NCI-H2107 (cell line): ENCODE measurements at places on chromosomes 2 and 18.

DNA sequence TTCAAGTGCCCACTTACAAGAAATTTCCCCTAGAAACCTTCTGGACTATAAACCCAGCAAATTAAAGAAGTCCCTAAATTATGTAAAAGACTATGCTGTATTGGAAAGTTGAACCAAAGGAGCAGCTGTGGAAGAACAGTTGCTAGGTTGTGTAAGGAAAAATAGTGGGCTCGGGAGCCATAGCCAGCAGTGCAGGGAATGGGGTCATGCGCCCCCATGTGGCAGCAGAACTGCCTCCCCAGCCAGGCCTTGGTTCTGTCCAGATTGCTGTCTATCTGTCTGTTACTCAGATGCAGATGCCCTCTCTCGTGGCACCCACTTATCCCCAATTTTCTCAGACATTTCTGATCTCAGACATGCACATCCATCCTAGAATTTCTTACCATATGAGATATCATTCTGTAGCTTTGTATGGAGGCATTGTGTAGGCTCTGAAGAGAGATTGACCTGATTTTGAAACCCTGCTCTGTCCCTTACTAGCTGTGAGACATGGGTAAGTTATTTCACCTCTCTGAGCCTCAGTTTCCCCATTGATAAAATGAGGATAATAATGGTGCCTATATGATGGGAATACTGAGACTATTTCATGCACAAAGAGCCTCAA, 258.3 kb downstream of the SS18 start:
- DNase-seq, result no peak

GRCh38 chr2:3264010-3264744, 113.4 kb downstream of the EIPR1 start:
- no peak for DNase-seq

DNA sequence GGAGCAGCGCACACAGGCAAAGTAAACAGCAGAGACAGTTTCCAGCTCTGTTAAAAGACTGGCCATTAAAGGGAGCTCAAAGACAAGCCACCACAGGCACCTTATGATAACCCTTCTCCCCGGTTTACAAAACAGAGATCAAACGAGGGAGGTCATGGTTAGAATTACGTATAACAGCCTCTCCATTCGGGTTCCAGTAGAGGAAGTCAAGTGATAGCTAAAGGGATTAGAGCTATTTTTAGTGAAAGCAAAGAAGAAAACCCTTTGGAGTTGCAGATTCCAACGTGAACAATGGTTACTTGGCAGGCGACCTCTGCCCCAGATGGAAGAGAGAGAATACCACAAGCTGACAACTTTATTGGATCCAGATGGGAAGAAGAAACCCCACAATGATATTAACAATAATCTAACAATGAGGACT, 31.2 kb upstream of the EDAR start:
- no peak for DNase-seq

DNA sequence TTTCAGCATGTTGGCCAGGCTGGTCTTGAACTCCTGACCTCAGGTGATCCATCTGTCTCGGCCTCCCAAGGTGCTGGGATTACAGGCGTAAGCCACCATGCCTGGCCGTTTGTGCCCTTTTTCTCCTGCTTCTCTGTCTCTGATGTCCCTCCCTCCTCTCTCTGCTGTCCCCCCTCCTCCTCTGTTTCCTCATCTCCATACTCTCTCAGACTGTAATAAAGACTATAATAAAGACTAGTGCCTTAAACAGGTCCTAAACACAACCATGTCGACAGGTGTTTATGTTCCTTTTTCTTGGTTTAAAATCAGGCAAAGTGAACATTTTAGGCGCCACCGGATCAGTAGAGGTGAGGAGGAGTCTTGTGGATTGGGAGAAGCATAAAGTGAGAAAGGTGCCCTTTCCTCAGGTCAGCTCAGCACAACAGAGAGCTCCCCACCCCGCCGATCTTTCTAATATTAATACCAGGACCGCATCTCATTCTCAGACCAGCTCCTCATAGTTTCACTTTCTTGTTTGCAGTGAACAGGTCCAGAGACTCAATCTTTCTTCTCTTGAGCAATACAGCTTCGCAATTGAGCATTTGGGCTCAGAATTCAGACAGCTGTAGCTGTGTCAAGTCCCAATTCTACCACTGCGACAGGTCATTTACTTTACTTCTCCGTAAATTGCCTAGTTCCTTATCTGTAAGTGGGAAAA, 23.7 kb downstream of the TIMM21 start:
- no peak for DNase-seq

DNA sequence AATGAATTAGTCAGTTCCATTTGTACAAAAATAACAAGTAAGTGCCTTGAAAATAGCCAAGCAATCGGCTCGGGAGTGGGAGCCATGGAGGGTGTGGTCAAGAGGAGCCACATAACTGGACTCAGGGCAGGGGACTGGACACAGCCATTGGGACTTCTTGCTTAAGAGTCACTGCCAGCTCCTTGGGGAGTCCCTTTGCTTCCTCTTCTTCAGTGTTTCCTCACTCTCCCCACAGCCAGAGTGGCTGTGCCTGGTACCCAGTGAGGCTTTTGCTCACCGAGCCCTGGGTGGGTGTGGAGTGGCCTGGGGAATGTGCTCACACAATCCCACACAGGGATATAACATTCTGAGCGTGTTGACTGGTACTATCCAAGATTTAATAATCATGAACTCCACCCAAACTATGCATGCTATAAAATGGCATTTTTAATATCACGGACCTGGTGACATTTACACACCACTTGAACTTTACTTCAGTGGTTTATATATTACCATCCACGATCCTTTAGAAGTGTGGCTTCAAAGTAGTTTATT, 94.6 kb downstream of the PTGR3 start:
- no peak for DNase-seq

- DNase-seq, result no peak
Measured at GRCh38 chr2:191362841-191363240, 117.6 kb downstream of the MYO1B start.

DNA sequence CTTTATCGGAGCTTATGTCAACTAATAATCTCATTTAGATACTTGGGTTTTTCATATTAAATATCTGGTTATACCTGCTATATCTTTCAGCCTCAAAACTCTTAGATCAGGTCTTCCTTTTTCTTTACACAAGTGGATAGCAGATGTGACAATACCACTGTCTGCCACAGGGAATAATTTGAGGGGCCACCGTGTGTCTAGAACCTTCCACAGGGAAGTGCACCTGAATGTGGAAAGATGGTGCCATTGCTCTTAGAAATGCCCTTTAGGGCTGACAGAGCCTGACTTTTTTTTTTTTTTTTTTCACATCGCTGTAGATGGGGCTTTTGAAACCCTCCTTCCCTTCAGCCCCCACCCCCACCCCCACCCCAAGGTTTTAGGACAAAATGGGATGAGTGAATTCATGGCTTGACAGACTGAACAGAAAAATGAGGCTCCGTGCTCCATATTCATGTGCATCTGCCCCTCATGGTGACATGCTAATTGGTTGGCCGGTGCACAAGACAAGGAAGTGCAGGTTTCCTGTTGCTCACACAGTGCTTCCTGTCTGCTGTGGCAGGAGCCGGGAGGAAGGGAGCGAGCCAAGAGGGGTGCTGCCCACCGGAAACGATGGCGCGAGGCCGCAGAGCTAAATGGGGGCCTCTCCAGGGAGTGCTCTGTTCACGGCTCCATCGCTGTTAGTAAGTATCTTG, 246.0 kb downstream of the LDLRAD4 start:
- DNase-seq, result no peak

- DNase-seq, result no peak
Measured at GRCh38 chr2:199868431-199869226, 17.6 kb upstream of the FTCDNL1 start.

DNA sequence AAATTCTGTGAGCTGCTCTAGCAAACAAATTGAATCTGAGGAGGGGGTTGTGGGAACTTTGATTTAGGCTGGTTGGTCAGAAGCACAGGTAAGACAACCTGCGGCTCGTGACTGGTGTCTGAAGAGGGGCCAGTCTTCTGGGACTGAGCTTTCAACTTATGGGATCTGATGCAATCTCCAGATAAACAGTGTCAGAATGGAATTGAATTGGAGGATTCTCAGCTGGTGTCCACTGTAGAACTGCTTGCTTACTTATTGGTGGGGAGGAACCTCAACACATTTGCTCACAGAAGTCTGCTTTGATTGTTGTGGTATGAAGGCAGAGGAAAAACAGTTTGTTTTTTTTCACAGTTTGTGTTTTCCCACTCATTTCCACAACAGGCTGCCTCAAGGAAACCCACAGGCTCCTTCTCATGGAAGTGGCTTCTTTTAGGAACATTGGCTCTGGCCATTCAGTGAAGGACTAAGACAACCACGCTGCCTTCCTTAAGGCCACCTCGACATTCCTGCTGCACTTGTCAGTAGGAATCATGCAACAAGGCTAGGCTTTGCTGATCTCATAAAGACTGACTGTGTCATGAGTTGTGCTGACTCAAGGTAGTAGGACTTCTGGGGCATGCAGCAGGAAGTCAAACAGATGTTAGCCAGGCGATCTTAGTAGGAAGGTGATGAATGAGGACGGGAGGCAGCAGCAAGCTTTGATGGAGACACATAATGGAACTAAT, 104.7 kb downstream of the TSN start:
- DNase-seq, result no peak

GRCh38 chr2:47782381-47782670, 619 bp upstream of the MSH6 start:
- no peak for DNase-seq

GRCh38 chr2:82089518-82089917, 1785.0 kb upstream of the LRRTM1 start:
- DNase-seq, result no peak

DNA sequence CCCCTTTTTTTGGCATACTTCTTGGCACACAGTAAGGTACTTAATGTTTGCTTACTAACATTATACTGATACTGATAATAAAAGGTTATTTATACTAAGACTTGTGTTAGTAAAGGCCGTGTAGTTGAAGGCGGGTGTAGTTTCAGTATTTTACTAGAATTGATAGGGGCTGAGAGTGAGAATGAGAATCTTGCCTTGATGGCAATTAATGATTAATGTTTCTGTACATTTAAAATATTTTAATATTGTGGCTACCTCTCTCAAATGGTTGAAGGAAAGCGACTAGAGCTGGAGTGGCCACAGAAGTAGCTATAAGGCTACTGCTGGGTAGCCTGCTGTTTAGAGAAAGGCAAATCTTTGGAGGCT, 29.3 kb downstream of the PELI1 start:
- no peak for DNase-seq

GRCh38 chr2:220509096-220509757, 881.8 kb downstream of the SLC4A3 start:
- no peak for DNase-seq

- DNase-seq, result peak; percentile 59
Measured at GRCh38 chr2:2328848-2329247, 2.2 kb downstream of the MYT1L start.

GRCh38 chr2:6865346-6866274, at the start of gene CMPK2:
Gene CMPK2, minus strand, starts transcription at chr2:6865907. Its CDS starts 211 bp downstream, at chr2:6865696.
- DNase-seq, result peak; percentile 22

GRCh38 chr2:104901037-104901881, 47.3 kb downstream of the POU3F3 start:
- DNase-seq, result no peak

DNA sequence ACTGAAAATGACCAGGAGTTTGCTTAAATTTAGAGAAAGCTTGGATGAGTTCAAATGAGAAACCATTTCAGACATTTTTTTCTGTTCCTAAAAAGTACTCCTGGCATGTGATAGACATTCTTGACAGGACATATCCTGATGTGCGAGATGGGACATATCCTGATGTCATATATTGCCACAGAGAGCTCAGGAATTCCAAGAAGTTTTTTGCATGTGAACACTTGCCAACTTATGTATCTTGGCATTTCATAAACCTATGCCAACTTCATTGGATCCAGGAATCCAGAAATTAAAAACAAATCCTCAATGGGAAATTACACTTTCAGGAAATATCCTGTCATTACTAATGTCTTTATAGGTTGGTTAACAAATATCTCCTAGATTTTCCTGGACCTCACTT, 2.9 kb upstream of the SERPINB3 start:
- DNase-seq, result no peak

- DNase-seq, result no peak
Measured at GRCh38 chr2:146414456-146414855, 1430.4 kb upstream of the ACVR2A start.

- DNase-seq, result no peak
Measured at GRCh38 chr2:128457716-128458115, 139.0 kb upstream of the HS6ST1 start.

DNA sequence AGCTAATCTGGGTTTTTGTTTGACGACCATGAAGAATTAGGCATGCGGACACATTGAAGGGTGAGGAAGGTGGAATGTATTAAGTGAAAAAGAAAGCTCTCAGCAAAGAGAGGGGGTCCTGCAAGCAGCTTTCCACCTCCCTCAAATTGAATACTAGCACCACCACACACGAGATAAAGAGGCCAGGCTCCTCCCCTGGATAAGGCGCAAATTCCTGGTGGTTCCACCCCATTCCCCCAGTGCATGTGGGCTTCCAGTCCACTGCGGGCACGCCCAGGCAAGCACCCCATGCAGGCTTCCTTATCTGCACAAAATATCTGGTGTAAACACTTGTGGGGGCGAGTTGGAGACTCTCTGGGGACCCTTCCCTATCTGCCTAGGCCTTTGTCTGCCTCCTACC, 857.3 kb downstream of the CPS1 start:
- DNase-seq, result no peak

- DNase-seq, result no peak
Measured at GRCh38 chr2:76498360-76498759, 787.6 kb upstream of the GCFC2 start.

GRCh38 chr18:39870591-39870990, 2084.4 kb upstream of the PIK3C3 start:
- no peak for DNase-seq

DNA sequence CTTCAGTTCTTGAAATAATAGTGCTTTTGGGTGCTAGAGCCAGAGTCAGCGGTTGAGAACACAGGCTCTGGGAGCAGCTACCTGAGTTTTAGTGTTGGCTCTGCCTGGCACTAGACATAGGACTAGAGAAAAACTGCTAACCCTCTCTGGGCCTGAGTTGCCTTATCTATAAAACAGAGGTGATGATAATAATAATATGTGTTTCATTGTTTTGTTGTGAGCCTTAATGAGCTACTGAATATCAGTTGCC, 391.7 kb downstream of the PTPRM start:
- DNase-seq, result no peak

DNA sequence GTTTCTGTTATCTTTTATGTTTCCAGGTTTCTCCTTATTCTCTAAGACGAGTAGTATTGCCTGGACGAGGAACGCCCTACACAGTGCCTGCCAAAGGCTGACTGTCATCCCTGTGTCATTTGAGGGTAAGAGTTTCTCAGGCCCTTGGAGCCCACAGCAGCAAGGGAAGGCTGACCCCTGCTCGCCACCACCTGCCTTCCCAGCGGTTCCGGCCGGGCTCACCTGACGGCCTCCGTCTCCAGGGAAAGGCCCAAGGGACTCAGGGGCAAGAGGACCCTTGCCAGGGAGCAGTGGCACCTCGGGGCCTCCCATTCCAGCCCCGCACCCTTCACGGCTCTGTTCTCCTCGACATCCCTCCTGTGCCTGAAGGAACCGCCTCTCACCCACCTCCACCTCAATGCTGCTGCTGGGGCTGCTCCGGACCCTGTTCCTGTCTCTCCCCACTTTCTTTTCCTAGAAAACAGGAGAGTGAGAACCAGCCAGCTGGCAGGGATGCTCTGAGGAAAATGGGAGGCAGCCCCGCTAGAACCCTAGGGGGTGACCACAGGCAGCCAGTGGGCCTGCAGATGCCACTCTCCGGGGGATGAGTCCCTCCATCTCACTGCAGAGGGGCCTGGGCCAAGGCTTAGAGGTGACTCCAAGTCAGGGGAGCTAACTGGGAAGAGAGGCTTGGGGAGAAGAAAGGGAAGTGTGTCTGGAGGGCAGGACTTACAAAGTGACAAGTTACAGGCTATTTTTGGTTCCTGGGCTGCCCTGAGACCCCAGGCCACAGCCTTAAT, 1.9 kb downstream of the LIMS2 start:
- no peak for DNase-seq
